ENCODE measurements at places on chromosomes 12 and 14.

DNA sequence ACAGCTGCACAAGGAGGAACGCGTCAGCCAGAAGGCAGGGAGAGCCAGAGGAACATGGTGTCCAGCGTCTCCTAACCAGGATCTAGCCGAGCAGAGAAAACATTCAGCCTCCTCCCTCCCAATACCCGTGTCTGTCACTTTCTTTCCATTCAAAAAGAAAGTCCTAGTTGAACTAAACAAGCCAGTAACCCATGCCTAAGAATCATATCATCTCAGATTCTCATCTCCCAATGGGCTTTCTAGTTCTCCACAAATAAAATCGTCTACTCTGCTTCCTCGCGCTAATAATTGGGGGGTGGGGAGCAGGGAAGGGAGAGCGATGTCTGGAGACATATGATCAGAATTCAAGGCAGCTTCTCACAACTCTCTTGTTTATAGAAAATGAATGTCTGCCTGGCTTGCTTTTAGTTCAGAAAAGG, 7.4 kb downstream of the NKX2-1 start:
- no peak for DNase-seq

- no peak for DNase-seq
Observed at GRCh38 chr14:86311151-86311550, 781.2 kb downstream of the FLRT2 start.

- no peak for DNase-seq
Observed at GRCh38 chr14:73770977-73771847, 57.0 kb upstream of the PNMA1 start.

- peak; percentile 28 for DNase-seq
Observed at GRCh38 chr14:101781240-101782061, 19.9 kb downstream of the PPP2R5C start.

GRCh38 chr14:91674911-91675310, 57.0 kb downstream of the CATSPERB start:
- no peak for DNase-seq

DNA sequence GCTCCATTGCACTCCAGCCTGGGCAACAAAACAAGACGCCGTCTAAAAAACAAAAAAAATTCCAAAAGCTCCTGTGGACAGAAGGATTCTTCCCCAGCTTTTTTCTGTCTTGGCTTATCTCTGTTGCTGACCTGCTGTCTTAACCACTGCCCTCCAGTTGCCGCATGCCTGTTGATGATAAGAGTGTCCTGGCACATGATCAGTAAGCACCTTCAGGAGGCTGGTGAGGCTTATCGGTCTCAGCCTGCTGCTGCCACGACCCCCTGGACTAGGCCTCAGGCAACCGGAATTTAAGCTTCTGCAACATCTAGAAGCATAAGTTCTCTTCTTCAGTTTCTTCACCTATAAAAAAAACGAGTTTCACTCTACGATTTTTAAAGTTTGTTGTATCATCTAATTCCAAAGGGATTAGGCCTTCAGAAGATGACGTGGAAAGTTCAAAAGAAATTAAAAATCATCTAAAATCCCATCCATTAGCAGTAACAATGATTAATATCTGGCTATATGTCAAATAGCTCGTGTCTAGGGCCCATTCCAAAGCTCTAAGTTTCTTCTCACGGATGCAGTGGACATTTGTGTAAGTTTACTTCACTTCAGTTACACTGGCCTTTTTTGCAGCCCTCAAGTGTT, 46.4 kb downstream of the RESF1 start:
- DNase-seq: no peak

- DNase-seq: no peak
Observed at GRCh38 chr14:93044121-93044520, 71.6 kb downstream of the ITPK1 start.

DNA sequence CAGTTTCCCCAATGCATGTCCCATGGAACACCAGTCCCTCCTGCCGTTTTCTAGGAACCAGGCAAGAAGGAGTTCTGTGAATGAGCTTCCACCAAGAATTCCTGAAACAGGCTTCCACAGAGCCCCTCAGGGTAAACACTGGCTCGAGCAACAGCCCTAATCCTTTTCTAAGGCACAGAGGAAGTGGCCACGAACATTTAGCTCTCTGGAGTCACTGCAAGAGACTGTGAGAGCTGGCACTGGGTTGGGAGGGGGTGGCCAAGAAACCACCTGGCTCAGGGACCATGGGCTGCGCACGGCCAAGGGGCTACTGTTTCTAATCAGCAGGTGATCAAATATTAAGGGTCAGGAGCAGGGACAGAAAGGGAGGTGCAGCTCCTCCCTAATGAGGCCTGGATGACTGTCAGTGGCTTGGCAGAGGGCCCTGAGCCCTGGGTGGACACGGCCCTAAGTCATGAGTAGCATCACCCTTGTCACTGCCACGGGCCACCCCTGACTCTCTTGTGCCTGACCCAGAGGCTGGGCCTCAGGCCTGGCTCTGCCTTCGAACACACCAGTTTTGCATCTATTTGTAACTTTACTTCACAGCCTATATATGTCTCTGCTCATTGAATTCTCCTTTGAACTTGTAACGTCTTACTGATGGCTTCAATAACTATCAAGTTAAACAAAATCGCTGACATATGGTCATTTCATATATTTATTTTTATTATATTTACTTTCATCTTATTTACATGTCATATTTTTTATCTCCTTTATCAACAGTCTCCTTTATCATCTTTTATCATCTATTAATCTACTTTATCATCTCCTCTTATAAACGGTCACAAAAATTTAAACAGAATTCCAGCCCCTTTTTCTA, 154.0 kb downstream of the DICER1 start:
- no peak for DNase-seq
